Endodermal cell (in vitro differentiated cells): ENCODE measurements at places on chromosomes 1 and 21. TPM values are rescaled to one million over a fixed set of nuclear protein-coding genes. Genes with fewer than 3 reads are reported as not detected.

OSCP1 gene
- total RNA-seq = 9.6 and 10.7 TPM in 2 replicates

DNA sequence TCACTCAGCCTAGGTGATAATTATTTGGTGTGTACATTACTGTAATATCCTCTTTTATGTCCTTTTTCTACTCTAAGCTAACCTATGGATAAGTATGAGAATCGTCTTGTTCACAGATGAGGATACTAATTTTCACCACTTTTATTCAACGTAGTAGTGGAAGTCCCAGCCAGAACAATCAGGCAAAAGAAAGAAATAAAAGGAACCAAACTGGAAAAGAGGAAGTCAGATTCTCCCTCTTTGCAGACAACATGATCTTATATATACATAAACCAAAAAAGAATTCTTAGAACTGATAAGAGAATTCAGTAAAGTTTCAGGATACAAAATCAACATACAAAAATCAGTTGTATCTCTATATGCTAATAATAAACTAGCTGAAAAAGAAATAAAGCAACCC, 12.6 kb upstream of the RGL1 start:
- DNase-seq = no peak

TLR5 gene
- 0.45 TPM in 1 of 2 replicates, not detected in the other for total RNA-seq

ZFP69 gene
- total RNA-seq = 3.8 and 4.9 TPM in 2 replicates
